CD4-positive, alpha-beta T cell treated with Interferon gamma for 1 hour (primary cell): ENCODE measurements at places on chromosomes 4 and X.

DNA sequence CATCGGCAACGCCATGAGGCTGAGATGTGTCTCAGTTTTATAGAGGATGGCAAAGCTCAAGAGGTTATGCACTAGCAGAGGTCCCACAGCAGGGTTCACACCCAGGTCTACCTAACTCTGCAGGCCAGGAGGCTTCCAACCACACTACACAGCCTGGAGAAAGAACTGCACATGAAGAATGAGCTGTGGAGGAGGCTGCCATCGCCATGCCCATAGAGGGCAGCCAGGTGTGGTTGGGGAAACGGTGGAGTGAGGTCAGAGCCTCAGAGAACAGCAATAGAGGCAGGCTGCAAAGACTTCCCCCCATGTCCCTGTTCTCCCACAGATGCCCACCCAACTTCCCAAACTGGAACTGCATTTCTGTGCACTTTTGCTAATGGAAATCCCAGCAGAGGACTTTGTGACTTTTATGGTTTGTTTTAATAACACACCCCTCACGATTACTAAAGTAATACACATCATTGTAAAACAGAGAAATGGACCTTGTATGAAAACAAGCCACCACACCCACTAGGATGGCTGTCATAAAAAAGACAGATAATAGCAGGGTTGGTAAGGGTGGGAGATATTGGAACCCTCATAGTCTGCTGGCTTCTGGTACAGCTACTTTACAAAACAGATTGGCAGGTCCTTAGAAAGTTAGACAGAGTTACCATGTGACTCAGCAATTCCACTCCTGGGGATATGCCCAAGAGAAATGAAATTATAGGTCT lies 58.9 kb upstream of the PROM1 start:
- DNase-seq, result no peak

GRCh38 chr4:112418092-112418491 lies 97.9 kb downstream of the NEUROG2 start:
- no peak for DNase-seq

DNA sequence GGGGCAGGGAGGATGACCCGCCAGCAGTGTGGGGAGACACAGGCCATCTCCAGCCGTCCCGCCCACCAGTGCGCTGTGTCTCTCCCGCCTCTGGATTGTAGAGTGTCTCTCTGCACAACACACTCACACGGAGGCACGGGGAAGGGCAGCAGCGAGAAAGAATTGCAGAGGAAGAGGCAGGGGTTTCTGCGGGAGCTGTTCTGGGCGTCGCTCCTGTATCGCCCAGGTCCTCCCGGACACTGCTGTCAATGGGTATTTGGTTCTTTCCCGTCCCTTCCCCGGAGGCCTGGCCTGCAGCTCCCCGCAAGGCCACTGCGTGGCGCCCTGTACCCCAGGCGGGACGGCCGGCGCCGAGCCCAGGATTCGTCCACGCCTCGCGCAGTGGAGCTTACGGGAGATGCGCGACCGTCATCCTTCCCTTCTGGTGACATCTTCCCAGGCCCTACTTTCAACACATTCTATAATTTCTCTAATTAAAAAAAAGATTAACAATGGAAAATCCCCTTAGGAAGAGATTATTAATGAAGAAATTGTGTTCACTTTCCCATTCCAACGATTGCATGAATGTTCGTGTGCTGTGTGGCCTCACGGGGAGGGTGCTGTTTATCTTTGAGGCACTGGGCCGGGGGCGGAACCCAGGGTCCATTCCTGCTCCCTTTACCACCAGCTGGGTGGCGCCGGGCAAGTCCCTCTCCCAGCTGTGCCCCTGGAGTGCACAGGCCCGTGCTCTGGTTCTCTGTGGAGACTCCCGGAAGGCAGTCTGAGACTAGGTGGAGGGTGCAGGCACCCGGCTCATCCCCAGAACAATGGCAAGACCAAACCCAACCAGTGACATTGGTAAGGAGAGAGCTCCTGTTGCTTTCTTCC lies 95.7 kb downstream of the CPZ start:
- DNase-seq, result no peak

DNA sequence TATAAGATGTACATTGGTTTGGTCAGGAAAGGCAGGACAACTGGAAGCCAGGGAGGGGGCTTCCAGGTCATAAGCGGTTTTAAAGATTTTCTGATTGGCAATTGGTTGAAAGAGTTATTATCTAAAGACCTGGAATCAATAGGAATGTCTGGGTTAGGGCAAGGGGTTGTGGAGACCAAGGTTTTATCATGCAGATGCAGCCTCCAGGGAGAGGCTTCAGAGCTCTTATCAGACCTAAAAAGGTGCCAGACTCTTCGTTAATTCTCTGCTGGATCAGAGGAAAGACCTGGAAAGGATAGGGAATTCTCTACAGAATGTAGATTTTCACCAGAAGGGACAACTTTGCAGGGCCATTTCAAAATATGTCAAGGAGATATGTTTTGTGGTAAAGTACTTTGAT lies 62.8 kb downstream of the BEX3 start:
- DNase-seq, result no peak

DNA sequence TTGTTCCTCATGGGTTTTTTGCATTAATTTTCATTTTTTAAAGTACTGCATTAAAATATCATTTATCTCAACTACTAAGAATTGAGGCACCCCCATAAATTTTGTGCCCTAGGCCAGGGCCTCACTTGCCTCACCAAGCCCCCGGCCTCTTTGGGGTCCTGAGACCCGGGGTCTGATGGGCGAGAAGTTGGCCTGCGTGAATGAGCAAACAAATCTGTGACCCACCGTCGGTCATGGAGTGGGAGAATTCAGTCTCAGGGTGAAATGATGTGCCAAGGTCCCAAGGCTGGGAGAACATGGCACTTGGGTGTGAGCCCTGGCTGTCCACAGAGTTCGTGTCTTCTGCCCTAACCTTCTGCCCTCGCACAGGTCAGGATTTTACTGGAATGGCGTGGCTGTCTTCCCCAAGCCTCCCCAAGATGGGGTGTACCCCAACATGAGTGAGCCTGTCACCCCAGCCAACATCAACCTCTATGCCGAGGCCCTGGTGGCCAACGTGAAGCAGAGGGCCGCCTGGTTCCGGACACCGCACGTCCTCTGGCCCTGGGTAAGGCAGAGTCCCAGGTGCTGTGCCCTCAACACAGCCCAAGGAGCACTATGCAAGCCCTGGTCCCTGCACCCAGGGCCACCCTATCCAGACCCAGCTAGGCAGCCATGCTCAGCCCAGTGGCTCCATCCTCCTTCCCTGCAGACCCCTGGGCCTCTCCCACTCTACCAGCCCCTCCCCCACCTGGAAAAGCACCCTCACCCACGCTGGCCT lies 18.0 kb downstream of the MAN2B2 start:
- no peak for DNase-seq
